ENCODE measurements at places on chromosomes 2 and 18.

GRCh38 chr2:25068217-25068616 is 26.3 kb downstream of the EFR3B start:
- no peak for DNase-seq

GRCh38 chr2:209648714-209649113 is 122.9 kb upstream of the UNC80 start:
- DNase-seq = no peak

- DNase-seq = peak; percentile 67
These were observed 51.7 kb upstream of the ACVR2A start for GRCh38 chr2:147792966-147793617.

DNA sequence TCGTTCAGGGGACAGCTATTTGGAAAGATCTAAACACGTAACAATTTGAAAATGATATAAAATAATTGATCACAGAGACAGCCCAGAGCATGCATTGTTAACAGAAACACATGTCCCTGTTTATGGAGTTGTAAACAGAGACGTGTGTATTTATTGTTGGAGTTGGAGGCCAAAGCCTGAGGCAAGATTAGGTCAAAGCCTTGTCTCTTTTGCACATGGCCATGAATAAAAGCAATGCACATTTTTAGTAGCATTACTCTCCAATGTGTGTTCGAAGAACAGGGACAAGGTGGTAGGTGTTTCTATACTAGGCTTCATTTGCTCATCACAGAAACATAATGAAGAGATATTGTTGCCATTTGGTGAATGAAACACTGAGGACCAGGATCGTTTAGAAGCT is 841.5 kb upstream of the FANCL start:
- DNase-seq = no peak

- DNase-seq = no peak
These were observed 30.6 kb downstream of the KCMF1 start for GRCh38 chr2:85001595-85001994.

- no peak for DNase-seq
These were observed 36.4 kb downstream of the CACNB4 start for GRCh38 chr2:152062125-152063091.

DNA sequence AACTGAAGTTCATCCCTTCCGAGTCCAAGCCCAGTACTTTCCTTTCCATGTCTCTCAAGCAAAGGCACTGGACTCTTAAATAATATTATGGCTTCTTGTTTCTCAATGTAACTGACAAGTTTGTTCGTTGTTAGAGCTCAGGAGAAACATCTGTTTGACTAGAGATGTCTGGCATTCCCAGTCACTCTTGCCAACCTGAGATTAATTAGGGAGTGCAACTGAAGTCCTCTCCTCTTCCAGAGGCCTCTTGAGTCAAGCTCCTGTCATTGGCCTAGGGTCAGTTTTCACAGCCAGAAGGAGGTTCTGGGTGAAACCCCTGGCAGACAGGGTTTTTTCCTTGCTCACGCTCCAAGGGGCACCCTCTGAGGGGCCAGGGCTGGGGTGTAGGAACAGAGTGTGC is 196.1 kb downstream of the AGPS start:
- no peak for DNase-seq

DNA sequence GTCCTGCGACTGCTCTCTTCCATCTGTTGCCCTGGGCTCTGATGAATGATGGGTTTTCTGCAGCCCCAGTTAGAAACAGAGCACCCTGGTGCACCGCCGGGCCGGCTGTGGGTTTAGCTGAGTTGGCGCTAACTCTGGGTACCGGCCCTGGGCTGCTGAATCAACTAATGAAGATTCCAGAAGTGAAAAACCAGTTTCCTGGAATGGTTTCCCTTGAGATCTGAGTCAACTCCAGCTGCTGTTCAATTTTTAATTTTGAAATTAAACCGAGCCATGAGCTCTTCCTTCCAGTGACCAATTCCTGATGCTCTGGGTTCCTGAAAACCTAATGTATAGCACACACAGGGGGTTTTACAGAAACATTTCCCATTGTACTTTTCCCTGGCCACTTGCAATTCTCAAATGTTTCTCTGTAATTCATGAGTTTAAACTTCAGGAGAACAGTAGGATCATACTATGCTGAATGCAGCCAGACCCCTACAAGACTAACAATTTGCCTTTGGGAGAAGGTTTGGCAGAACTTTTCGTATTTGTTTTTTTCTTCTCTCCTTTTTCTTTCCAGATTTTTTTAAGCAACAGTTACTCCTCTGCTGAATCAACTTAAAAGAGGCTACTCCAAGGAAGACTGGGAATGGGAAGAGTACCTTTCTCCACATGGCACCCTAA is 5.5 kb downstream of the COL6A3 start:
- no peak for DNase-seq

DNA sequence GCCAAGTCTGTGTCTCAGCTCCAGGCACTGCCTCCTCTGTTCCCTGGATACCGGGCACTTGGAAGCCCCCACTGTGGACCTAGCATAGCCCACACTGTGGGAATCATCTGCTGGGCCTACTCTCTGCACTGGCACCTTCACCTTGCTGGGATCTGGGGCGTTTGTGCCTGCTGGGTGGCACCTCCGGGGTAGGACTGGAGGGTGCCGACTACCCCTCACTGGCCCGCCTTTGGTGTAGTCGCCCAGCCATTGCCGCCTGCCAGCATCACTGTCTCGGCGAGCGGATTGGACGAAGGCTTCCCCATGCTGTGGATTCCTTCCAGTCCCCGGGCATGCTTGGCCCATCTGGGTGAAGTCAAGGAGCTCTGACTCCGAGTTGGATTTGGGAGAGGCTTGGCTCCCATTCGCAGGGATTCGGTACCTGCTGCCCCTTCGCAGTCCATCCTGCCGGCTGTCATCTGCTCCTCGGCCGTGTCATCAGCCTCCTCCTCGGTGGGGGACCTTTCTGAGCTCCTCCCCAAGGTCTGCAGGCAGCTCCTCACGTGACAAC is 180.6 kb upstream of the HDAC4 start:
- no peak for DNase-seq

DNA sequence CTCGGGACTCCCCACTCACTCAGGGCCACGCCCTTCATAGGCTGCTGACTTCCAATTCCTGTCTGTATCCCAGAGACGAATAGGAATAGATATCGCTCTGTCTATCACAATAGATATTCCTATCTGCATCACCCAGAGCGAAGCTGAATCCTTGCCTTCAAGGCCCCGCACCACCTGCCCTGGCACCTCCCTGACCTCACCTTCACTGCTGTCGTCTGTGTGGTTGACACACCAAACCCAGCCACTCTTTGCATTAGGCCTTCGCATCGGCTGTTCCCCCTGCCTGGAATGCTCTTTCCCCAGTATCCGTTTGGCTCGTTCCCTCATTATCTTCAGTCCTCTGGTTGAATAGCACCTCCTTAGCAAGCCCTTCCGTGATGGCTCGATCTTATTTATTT is 43.5 kb downstream of the ATOH8 start:
- no peak for DNase-seq

DNA sequence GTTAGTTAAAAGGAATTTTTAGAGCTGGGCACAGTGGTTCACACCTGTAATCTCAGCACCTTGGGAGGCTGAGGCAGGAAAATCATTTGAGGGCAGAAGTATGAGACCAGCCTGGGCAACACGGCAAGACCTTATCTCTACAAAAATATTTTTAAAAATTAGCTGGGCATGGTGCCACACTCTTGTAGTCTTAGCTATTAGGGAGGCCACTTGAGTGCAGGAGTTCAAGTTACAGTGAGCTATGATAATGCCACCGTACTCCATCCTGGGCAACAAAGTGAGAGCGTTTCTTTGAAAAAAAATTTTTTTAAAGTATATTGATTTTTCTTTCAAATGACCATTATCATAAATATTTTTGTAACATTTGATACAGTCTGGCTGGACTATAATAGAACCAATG is 93.6 kb upstream of the FAM117B start:
- no peak for DNase-seq

DNA sequence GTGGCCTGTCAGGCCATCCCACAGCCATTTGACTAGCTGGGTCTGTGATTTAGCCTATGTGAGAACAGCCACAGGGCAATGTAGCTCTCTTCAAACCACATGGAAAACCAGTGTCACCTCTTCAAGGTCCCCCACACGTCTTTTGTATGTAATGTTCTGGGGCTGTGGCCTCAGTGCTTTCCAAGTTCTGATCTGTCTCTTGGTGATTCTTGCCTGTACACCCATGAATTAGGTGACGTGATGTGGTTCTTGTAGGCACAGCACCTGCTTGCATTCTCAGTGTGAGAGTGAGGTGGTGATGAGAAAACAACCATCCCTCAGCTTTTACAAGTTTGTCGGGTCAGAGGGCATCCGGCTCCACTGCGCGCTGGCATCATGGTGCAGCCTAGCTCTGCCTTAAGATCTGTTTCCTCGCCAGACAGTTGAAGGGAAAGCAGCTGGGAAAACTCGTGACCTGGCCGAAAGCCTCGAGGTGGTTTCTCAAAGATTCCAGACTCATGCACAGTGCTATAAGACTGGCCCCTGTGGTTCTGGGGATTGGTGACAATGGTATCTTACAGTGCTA is 125.8 kb downstream of the TANC1 start:
- DNase-seq = no peak

DNA sequence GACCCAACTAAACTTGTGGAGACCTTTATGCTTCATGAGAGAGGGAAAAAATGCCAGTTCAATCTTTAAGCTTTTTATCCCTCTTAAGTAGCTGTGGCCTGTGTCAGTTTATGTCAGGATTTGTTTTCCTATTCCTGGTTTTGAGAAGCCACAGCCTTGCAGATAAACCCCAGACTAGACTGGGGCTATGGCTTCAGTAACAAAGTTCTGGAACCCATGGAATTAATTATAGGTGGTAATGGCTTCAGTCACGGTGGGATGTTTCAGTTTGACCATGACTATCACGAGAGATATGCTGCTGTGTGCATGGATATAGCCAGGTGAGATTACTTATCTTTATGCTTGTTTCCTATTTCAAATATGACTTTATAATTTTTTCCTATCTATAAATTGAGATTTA is 134.8 kb downstream of the RAPGEF4 start:
- DNase-seq = no peak

DNA sequence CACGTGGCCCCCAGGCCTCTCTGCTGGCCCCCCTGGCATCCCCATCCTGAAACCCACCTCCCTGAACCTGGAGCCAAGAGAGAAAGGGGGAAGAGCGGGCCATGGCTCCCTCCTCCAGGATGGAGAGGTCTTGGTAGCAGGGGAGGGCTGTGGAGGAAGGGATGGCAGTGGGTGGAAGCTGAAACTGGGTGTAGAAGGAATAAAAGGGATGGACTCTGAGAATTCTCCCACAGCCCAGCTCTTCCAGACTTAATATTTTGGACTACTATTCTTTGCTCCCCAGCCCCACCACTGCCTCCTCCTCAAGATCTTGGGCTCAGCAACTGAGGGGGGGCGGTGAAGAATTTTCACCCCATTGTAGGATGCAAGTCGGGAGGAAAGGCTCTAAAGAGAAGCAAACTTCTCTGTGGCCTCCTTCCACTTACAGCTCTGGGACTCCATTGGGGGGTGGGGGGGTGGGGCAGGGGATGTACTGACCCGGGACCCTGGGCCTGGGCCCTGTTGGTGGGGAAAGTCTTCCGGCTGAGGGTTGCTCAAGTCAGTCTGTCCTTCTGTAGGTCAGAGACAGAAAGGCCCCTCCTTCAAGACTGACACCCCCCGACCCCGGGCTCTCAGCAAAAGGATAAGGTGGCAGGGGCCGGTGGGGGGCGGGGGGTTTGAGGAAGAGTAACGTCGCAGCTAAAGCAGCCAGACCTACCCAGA is 501 bp downstream of the TNS1 start:
- no peak for DNase-seq

DNA sequence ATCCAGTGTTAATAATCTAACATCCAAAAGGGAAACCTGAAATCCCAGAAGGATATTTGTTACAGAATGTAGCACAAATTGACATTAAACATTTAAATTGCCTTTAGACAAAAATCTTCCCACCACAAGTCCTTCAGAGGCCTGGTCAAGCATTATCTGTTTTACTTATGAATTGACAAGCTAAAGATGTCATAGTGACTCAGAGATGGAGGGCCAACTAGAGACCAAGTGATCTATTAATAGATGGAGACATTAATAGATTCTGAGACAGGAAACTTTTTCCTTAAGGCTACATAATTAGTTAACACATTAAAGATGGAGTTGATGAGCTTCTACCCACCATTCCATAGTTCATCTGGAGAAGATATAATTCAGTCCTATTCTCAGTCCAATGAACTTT is 526.2 kb downstream of the IRS1 start:
- DNase-seq = no peak

DNA sequence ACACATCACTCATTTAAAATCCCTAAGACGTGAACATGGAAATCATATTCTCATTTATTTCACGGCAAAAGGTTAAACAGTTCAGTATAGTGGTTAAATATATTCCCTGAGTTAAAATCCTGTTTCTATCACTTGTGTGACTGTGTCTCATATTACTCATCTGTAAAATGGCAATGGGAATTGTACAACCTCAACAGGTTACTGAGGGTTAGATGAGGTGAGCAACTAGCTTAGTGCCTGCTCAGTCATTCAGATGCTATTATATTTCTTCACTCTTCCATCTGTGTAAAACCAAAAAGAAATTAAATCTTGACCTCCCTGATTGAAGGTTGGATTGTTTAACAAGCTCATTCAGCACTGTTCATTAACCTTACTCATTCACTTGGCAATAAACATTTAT is 212.4 kb upstream of the STK17B start:
- no peak for DNase-seq

DNA sequence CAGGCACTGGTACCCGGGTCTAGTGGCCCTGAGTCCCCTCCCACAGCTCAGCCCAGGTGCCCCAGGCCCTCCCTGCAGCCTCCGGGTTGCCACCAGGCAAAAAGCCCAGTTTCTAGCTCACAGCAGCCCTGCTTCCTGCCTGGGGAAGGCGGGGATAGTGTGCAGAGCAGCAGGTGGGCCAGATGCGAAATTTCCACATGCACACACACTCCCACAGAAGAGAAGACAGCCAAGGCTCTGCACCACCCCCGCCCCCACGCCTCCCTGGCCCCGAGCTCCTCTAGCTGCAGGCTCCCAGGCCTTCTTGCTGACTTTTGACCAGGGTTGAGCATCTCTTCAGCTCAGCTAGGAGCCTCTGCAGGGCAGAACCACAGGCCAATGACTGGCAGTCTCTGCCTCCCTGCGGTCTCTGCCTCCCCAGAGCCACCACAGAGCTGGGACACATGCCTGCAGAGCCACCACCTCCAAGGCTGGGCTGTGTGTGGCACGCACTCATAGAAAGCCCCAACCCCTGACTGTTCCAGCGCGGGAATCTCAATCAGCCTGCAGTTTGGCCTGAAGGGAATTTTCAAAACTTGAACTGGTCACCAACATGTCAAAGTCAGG is 7.2 kb downstream of the SLC66A2 start:
- peak; percentile 47 for DNase-seq

DNA sequence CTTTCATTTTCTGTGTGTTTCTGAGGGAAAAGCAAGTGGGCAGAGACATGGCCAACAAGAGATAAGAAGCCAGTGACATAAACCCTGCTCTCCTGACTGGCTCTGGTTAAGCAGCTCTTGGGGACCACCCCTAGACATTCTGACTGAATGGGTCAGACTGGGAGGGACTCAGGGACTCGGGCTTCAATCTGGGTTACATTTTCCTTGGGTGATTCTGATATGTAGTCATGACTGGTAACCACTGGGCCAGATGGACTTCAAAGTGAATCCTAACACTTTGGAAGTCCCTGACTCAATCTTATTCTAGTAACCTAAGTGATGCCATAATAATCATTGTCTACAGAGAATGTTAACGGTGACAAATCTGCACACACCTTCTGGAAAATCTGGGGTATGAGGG is 397.8 kb downstream of the NBAS start:
- DNase-seq = no peak

- DNase-seq = no peak
These were observed 26.6 kb upstream of the ACVR1 start for GRCh38 chr2:157902692-157903091.

- no peak for DNase-seq
These were observed 99.0 kb downstream of the CPO start for GRCh38 chr2:207038299-207038698.

GRCh38 chr2:101985793-101986164 is 6.0 kb upstream of the IL1R2 start:
- DNase-seq = no peak

Measured in islet precursor cell (in vitro differentiated cells).